ENCODE measurements at places on chromosomes 2 and 18.

GRCh38 chr2:190891372-190891771, 10.8 kb downstream of the GLS start:
- H3K27ac ChIP-seq: no peak overlapping the region
- no peaks in the 10 kb centered on the region for H3K27me3 ChIP-seq
- peaks cover 2% of the 10 kb centered on the region for H3K4me1 ChIP-seq

DNA sequence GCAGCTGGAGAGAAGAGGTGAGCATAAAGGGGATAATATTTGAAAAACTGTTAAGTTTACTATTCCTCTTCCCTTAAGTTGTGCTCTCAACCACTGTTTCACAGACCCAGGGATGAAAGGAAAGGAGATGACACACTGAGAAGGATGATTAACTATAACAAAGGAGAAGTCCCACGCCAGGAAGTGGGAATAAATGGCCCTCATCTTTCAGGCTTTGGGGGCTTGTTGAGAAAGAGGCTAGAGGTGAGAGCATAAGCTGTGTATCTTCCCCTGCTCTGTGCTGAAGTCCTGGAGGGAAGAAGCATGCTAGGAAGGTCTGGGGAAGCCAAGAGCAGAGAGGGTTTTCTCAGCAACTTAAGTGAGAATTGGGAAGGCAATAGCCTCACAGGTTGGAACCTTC, 399.1 kb upstream of the ATP5MC3 start:
- H3K36me3 ChIP-seq: no peaks in the 10 kb centered on the region
- no peaks in the 10 kb centered on the region for H3K4me1 ChIP-seq
- no peak overlapping the region for H3K27ac ChIP-seq
- no peak overlapping the region for H3K4me3 ChIP-seq

- no peaks in the 10 kb centered on the region for H3K4me1 ChIP-seq
- no peaks in the 10 kb centered on the region for H3K27me3 ChIP-seq
- no peaks in the 10 kb centered on the region for H3K36me3 ChIP-seq
- no peak for DNase-seq
- no peak overlapping the region for H3K4me3 ChIP-seq
- H3K27ac ChIP-seq: no peak overlapping the region
Observed at GRCh38 chr2:235421618-235422017, 72.2 kb upstream of the AGAP1 start.

DNA sequence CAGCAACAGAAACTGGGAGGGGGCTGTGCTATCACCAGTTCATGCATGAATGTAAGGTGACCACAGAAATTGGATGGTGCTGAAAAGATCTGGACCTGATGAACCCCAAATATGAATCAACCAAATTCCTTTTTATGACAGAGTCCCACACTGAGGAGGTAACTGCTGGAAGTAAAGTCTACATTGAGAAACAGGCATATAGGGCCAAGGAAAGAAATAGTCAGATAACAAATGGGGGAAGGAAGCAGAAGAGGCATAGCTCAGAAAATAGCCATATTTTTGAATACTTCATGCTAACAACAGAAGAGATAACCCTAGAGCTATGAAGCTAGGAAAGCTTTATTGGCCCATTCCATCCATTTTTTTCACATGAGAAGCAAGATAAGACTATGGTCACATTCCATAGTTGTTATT, 25.8 kb downstream of the ZC3H6 start:
- H3K4me3 ChIP-seq: no peak overlapping the region
- H3K27ac ChIP-seq: no peak overlapping the region
- no peaks in the 10 kb centered on the region for H3K36me3 ChIP-seq
- H3K4me1 ChIP-seq: no peaks in the 10 kb centered on the region
- DNase-seq: peak; percentile 94

- H3K27me3 ChIP-seq: no peaks in the 10 kb centered on the region
- H3K4me3 ChIP-seq: no peak overlapping the region
- H3K36me3 ChIP-seq: no peaks in the 10 kb centered on the region
Observed at GRCh38 chr18:21904856-21905255, 164.3 kb downstream of the MIB1 start.

- H3K27ac ChIP-seq: no peak overlapping the region
- no peaks in the 10 kb centered on the region for H3K27me3 ChIP-seq
- no peak overlapping the region for H3K4me3 ChIP-seq
- H3K36me3 ChIP-seq: no peaks in the 10 kb centered on the region
Observed at GRCh38 chr2:31404302-31404701, 10.2 kb downstream of the XDH start.

- H3K27ac ChIP-seq: peak overlapping the region; percentile 8
- no peak for DNase-seq
- no peaks in the 10 kb centered on the region for H3K36me3 ChIP-seq
- no peaks in the 10 kb centered on the region for H3K27me3 ChIP-seq
Observed at GRCh38 chr2:160224507-160224906, 24.4 kb upstream of the ITGB6 start.

- no peak overlapping the region for H3K4me3 ChIP-seq
- H3K27me3 ChIP-seq: peaks cover 2% of the 10 kb centered on the region
- peak; percentile 47 for DNase-seq
- no peaks in the 10 kb centered on the region for H3K36me3 ChIP-seq
Observed at GRCh38 chr2:88671786-88672427, 19.6 kb upstream of the RPIA start.

- no peaks in the 10 kb centered on the region for H3K27me3 ChIP-seq
- H3K4me3 ChIP-seq: no peak overlapping the region
- H3K4me1 ChIP-seq: no peaks in the 10 kb centered on the region
- no peaks in the 10 kb centered on the region for H3K36me3 ChIP-seq
- no peak for DNase-seq
- no peak overlapping the region for H3K27ac ChIP-seq
Observed at GRCh38 chr2:197189426-197190099, 121.0 kb downstream of the ANKRD44 start.

DNA sequence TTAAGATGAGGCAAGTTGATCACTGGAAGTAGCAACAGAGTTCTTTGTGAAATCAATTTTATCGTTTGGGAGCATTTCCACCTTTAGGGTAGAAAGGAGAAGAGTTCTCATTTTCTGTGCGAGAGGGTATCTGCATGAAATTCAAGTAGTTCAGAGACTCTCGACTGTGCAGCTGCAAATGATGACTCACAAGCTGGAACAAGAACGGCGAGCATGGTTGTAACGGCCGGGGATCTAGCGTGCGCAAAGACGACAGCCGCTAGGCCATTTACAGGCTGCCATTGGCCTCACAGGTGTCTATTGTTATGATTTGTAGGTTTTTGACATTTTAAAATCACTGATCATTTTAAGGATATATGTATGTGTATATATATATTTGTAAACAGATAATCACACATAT, 5.2 kb downstream of the KLHL29 start:
- no peaks in the 10 kb centered on the region for H3K27me3 ChIP-seq
- no peak overlapping the region for H3K4me3 ChIP-seq
- H3K4me1 ChIP-seq: no peaks in the 10 kb centered on the region
- no peaks in the 10 kb centered on the region for H3K36me3 ChIP-seq
- DNase-seq: no peak
- H3K27ac ChIP-seq: no peak overlapping the region

DNA sequence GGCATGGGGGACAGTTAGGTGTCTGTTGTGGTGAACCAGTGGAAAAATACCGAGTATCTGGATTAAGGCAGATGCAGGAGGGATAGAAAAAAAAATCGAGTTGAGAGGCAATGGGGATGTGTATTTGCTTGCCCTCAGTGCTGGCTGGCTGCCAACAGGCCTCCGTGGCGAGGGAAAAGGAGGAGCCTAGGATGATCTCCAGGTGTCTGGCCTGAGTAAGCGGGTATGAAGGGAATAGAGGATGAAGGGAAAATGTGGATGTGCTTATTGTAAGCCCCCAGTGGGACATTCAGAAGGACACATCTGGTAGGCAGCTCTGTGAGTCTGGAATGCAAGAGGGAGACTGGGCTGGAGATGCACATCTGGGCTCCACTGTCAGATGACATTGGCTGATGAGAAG, 22.8 kb downstream of the KCNS3 start:
- H3K27me3 ChIP-seq: no peaks in the 10 kb centered on the region
- DNase-seq: no peak
- no peaks in the 10 kb centered on the region for H3K4me1 ChIP-seq

DNA sequence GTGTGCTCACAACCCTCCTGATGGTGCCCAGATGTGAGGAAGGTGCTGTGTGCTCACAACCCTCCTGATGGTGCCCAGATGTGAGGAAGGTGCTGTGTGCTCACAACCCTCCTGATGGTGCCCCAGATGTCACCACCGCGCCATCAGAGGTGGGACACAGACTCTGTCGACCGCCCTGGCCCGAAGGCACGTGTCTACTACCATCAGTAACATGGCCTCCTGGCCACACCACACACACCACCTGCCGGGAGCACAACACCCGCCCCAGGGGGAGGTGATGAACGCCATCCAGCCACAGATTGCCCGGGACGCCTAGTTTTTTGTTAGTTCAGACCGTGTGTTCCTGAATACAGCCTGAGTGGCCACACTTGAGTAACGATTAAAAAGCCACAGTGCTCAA, 24.5 kb downstream of the HDAC4 start:
- H3K27ac ChIP-seq: no peak overlapping the region
- no peaks in the 10 kb centered on the region for H3K36me3 ChIP-seq
- no peak overlapping the region for H3K4me3 ChIP-seq
- DNase-seq: no peak
- H3K4me1 ChIP-seq: no peaks in the 10 kb centered on the region

GRCh38 chr18:332721-333510, 65.1 kb upstream of the THOC1 start:
- H3K36me3 ChIP-seq: no peaks in the 10 kb centered on the region
- peak; percentile 9 for DNase-seq
- H3K27ac ChIP-seq: peak overlapping the region; percentile 6
- no peaks in the 10 kb centered on the region for H3K27me3 ChIP-seq
- no peaks in the 10 kb centered on the region for H3K4me1 ChIP-seq

DNA sequence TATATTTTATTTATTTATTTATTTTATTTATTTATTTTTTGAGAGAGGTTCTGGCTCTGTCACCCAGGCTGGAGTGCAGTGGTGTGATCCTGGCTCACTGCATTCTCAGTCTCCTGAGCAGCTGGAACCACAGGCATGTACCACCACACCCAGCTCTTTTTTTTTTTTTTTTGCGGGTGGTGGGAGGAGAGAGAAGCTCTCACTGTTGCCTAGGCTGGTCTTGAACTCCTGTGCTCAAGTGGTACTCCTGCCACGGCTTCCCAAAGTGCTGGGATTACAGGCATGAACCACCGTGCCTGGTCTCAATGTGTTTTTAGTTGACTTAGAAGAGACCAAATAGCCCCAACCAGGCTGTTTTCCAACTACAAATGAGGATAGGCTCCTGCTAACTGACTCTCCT, 80.7 kb downstream of the PDCL3 start:
- H3K27me3 ChIP-seq: peaks cover 3% of the 10 kb centered on the region
- H3K4me3 ChIP-seq: no peak overlapping the region
- H3K4me1 ChIP-seq: no peaks in the 10 kb centered on the region

DNA sequence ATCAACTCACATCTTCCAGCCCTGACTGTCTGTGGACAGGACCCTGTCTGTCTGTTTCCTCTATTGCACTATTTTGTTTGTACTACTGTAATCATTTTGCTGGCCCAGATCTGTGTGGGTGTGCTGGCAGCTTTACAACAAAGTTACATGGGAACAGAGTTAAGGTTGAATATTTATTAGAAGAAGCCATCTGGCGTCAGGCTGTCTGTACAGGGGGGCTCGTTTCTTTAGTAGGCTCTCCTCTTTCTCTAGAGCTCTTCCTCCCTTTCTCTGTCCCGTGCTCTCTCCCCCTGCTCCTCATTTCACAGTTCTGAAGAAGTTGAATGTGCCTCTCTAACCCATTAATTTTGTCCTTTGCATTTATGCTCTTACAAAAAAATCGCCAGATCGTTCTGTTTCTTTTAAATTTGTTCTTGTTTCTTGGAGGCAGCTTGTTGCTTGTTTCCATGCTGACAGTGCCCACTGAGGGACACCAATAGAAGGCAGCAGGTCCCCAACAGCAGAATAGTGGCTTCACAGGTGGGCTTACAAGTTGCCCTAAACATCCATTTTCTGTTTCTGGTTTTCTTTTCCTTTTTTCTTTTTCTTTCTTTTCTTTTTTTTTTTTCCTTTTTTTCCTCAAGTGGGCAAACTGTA, 315.2 kb upstream of the ZEB2 start:
- H3K4me3 ChIP-seq: peak overlapping the region; percentile 0
- H3K27me3 ChIP-seq: no peaks in the 10 kb centered on the region
- no peak overlapping the region for H3K27ac ChIP-seq
- DNase-seq: peak; percentile 81
- H3K36me3 ChIP-seq: no peaks in the 10 kb centered on the region
- peaks cover 10% of the 10 kb centered on the region for H3K4me1 ChIP-seq

GRCh38 chr2:21363364-21363763, 239.6 kb downstream of the TDRD15 start:
- no peak overlapping the region for H3K27ac ChIP-seq
- no peak for DNase-seq
- no peaks in the 10 kb centered on the region for H3K36me3 ChIP-seq
- H3K4me1 ChIP-seq: no peaks in the 10 kb centered on the region

- H3K4me3 ChIP-seq: no peak overlapping the region
- no peak for DNase-seq
- H3K4me1 ChIP-seq: peaks cover 2% of the 10 kb centered on the region
- no peaks in the 10 kb centered on the region for H3K27me3 ChIP-seq
- no peaks in the 10 kb centered on the region for H3K36me3 ChIP-seq
- no peak overlapping the region for H3K27ac ChIP-seq
Observed at GRCh38 chr2:229728370-229728769, 14.0 kb upstream of the DNER start.

GRCh38 chr2:239061824-239062570, 214.1 kb downstream of the TWIST2 start:
- no peak overlapping the region for H3K27ac ChIP-seq
- H3K4me1 ChIP-seq: no peaks in the 10 kb centered on the region
- H3K36me3 ChIP-seq: no peaks in the 10 kb centered on the region
- H3K4me3 ChIP-seq: no peak overlapping the region

- DNase-seq: no peak
- H3K4me1 ChIP-seq: no peaks in the 10 kb centered on the region
- H3K4me3 ChIP-seq: no peak overlapping the region
- H3K27me3 ChIP-seq: no peaks in the 10 kb centered on the region
- no peaks in the 10 kb centered on the region for H3K36me3 ChIP-seq
- no peak overlapping the region for H3K27ac ChIP-seq
Observed at GRCh38 chr18:32607816-32608215, 137.1 kb upstream of the GAREM1 start.

GRCh38 chr18:67692811-67693210, 176.3 kb upstream of the DSEL start:
- no peaks in the 10 kb centered on the region for H3K4me1 ChIP-seq
- no peaks in the 10 kb centered on the region for H3K36me3 ChIP-seq
- H3K27ac ChIP-seq: no peak overlapping the region
- no peak overlapping the region for H3K4me3 ChIP-seq
- no peak for DNase-seq

DNA sequence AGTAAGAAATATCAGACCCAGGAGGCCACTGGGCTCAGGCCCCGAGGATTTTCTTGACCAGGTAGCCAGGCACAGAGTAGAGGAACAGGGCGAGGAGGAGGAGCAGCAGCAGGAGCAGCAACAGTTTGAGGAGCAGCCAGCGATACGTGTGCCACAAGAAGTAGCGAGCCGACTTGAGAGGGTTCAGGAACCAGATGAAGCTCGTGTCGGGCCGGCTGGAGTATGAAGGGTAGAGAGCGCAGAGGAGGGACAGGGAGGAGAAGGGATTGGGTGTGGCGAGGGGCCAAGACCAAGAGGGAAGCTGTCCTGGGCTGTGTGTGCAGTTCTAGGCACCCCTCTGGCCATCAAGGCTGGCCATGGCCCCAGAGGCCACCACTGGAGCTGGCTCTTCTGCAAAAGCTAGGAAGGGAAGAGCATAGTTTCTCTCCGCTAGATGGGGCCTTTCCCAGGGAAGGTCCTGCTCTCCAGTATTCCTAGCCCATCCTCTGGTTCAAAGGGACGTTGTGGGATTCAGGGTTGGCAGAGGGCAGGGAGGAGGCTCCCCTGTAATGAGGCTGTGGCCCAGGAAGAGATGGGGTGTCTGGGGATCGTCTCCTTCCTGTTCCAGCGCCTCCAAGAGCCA, 17.8 kb downstream of the OTOF start:
- no peaks in the 10 kb centered on the region for H3K36me3 ChIP-seq
- DNase-seq: no peak
- H3K27ac ChIP-seq: no peak overlapping the region
- H3K4me3 ChIP-seq: no peak overlapping the region
- H3K4me1 ChIP-seq: no peaks in the 10 kb centered on the region
